Subcutaneous preadipocyte (primary cell): ENCODE measurements at places on chromosomes 6 and 20. TPM values are rescaled to one million over a fixed set of nuclear protein-coding genes. Genes with fewer than 3 reads are reported as not detected.

The WTAP gene
- total RNA-seq, result 100 and 109 TPM in 2 replicates

The PTCHD4 gene
- total RNA-seq, result 2.9 and 5.5 TPM in 2 replicates

The PPIL6 gene
- total RNA-seq, result 4.3 and 5.5 TPM in 2 replicates

The WFDC10B gene
- not detected in 2 replicates for total RNA-seq

The TMEM170B gene
- total RNA-seq, result 2.6 and 2.9 TPM in 2 replicates

The B3GALT4 gene
- 1.1 and 2.5 TPM in 2 replicates for total RNA-seq

The CST3 gene
- 192 and 315 TPM in 2 replicates for total RNA-seq

The SIGLEC1 gene
- not detected in 2 replicates for total RNA-seq

The SLC17A3 gene
- not detected in 2 replicates for total RNA-seq

The HDGFL1 gene
- not detected in 2 replicates for total RNA-seq

The NRN1 gene
- 29.0 and 51.4 TPM in 2 replicates for total RNA-seq

The KCNK5 gene
- total RNA-seq, result 0.37 and 0.39 TPM in 2 replicates

The SNPH gene
- 5.5 and 6.3 TPM in 2 replicates for total RNA-seq
